ENCODE measurements at places on chromosomes 3 and 15.

GRCh38 chr3:133838916-133839800, 33.5 kb downstream of the SRPRB start:
- DNase-seq: no peak

GRCh38 chr15:66144978-66145725, 108.4 kb downstream of the MEGF11 start:
- DNase-seq: no peak

GRCh38 chr3:54784021-54784420, 143.8 kb downstream of the LRTM1 start:
- DNase-seq: no peak

DNA sequence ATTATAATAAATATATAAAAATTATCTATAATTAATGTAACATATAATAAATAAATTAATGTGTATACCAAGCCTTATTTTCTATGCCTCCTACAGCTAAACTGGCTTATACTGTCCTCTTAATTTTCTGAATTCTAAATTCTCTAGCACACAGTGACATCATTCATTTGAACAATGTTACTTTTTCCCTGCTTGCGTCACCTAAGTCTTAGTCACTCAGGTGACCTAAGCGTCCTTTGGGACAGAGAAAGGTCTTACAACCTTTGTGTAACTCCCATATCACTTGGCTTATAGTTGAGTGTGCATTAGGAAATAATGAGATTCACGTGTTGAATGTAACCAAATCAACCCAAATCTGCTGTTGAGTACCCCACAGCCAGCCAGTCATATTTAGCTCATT, 48.5 kb upstream of the KCNMB2 start:
- DNase-seq: no peak

DNA sequence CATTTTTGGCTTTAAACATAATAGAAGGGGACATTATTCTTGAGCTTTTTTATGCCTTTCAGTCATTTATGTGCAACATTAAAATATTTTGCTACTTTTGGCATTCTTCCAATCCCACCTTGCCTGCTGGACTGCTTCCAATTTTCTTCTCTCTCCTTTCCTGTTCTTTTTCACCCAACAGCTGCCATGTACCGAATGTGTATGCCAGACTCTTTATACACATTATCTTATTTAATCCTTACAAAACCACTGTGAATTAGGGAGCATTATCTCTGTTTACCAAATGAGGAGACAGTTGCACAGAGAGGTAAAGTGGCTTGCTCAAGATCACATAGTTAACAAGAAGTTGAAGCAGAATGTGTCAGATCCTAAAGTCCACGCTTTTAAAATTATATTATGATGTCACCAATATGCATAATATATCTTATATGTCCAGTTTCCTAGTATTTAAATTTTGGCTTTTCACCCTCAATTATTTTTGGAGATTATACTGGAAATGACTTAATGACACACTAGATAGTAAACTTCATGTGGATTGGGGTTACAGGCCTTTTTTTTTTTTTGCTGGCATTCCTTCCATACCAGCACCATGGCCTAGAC, 231.5 kb downstream of the THRB start:
- no peak for DNase-seq

GRCh38 chr3:28308196-28308595, 40.3 kb upstream of the ZCWPW2 start:
- DNase-seq: no peak

GRCh38 chr15:85047271-85047948, 65.8 kb downstream of the PDE8A start:
- no peak for DNase-seq

- no peak for DNase-seq
Measured at GRCh38 chr3:106759731-106760130, 617.5 kb upstream of the CCDC54 start.

DNA sequence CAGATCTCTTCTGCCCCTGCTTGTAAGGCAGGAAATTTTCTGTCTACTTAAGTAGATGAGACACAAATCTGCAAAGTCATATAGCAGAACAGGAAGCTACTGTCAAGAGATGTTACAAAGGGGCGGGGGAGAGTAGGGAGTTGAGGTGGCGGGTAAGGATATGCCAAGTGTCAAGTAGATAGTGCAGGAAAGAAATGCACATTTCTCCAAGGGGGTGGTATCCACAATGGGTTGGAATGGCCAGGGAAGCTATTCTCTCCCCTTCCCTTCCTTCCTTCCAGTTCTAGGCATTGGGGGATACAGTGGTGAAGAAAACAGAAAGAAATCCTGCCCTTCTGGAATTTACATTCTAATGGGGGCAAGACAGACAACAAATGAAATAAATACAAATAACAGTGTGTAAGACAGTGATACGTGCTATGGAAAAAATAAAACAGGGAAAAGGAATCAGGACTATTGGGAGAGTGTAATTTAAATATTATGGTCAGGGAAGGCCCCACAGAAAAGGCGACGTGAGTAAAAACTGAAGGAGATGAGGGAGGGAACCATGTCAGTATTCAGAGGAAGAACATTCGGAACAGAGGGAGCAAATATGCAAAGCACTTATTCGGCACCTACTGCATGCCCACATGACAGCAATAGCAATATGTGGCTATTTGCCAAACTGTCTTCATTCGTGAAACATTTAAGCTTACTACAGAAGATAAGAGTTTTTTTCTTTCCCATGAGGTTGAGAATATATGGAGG, 42.8 kb upstream of the RNU6-1 start:
- no peak for DNase-seq

GRCh38 chr15:78804391-78804792, 6.9 kb downstream of the ADAMTS7 start:
- no peak for DNase-seq

DNA sequence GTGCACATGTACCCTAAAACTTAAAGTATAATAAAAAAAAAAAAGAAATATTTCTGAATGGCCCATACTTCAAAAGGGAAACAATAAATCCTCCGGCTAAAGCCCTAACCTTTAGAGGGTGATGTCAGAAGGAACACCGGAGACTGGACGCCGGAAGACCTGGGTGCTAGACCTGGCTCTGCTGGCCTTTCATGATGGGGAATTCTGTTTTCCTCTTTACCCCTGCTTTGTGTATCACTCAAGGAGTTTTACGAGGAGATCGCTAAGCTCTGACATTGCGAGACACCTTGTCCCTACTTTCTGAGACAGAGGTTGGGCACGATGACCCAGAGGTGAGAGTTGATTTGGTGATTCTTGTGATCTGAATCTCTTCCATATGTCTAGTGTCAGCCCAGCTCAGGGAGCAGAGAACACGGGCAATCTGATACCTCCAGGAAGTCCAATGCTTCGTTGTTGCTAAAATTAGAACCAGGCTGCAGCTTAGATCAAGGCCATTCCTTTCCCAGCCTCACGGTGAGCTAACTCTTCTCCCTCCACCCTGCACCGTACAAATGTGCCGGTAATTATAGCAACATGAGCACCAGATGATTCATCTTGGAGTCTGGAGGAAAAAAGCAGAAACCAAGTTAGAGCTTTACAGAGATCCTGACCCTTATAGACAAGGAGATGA, 42.0 kb upstream of the CFAP161 start:
- no peak for DNase-seq

DNA sequence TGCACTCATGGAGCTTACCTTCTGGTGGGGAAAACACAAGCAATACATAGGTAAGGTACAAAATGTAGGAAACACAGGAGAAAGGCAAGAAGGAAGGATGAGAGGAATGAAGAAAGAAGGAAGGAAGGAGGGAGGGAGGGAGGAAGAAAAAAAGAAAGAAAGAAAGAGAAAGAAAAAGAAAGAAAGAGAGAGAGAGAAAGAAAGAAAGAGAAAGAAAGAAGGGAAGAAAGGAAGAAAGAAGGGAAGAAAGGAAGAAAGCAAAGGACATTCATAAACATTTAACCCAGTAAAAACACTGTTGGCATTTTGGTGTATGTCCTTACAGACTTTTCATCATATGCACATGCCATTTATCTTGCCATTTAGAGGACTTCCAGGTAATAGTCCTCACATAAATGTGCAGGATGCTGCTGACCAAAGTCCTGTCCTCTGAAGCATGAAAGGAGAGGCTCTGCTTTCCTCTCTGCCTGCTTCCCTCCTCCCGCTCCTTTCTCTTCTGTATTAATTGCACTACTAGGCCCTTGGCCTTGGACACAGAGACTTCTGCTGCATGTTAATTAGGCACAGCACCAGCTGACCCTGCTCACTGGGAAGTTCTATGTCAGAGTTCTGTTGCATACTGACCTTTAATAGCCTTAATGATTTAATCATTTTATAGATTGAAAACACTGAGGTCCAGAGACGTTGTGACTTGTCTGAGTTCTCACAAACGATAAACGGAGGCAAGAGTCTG, 29.7 kb upstream of the NDUFB4 start:
- no peak for DNase-seq

- DNase-seq: no peak
Measured at GRCh38 chr3:27312044-27312668, 57.0 kb downstream of the NEK10 start.

DNA sequence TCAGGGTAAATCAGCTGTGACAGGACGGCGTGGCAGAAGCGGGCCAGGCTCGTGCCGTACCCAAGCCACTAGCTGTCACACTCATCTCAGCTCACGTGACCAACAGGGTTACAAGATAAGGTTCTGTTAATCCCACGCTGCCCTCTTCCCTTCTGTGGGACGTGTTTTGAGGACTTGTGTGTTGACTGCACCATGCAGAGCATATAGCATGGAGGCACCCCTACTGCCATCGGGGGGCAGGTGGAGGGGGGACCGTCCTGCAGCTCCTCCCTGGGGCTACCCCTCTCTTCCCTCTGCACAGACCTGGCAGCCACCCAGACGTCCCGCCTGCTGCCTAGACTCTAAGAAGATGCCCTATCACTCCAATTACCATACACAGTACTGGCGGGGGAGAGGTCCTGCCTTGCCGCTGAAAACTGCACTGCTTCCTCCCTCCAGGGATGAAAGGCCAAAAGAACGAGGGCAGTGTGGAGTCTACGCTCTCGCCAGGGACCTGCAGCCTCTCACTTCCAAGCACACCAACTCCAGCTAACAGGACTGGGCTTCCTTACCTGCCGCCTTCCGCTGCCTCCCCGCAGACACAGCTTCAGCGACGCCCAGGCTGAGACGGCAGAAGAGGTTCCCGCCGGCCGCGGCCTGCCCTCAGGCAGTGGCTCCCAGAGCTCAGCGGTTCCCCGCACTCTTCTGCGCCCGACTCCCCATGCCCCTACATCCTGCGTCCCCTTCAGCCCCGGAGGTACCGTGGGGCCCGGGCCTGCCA, at the start of gene TNK2:
TNK2 (minus strand) TSS at position 618 of the 760 bp plus-strand sequence. CDS start 19,963 bp downstream, outside the sequence.
- peak; percentile 33 for DNase-seq

DNA sequence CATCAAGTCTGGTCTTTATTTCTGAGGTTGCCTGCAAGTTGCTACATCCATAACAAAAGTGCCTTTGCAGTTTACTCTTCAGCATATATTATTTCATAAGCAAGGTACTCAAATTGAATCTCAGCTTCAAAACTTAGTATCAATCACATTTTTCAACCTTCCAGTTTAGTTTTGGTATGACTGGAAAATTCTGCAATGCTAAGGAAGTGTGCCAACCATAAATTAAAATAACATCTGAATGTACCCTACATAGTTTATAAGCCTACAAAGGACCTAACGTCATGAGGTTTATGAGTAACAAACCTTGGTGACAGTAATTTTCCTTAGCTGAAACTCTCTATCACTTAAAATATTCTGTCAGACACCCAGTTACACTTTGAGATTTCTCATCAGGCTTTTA, 62.8 kb downstream of the THBS1 start:
- no peak for DNase-seq

GRCh38 chr3:71994906-71995305, 210.0 kb upstream of the PROK2 start:
- no peak for DNase-seq

GRCh38 chr3:64388886-64389285, 163.6 kb upstream of the PRICKLE2 start:
- no peak for DNase-seq

GRCh38 chr3:139292711-139293664, 50.8 kb upstream of the MRPS22 start:
- DNase-seq: no peak

DNA sequence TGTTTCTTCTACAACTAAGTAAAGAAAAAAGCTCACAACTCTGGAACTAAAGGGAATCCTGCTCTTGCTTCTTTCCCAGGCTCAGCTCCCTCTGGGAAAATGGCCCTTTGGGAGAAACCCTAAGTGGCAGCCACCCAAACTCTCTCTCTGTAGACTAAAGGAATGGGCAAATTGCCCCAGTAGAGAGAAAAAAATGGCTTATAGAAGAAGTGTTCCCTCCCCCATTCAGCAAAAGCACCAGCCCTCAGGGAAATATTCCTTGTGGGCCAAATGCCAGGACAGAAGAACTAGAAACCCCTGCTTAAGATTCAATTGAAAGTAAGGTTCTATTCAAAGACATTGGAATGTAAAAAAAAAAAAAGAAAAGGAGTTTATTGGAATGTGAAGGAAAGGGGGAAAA, 603.7 kb upstream of the ALCAM start:
- DNase-seq: no peak
